ENCODE measurements at places on chromosomes 5 and 9. TPM values are rescaled to one million over a fixed set of nuclear protein-coding genes. Genes with fewer than 3 reads are reported as not detected.

PLPP7 gene
- total RNA-seq = 8.2 TPM

PHYHD1 gene
- 13.8 TPM for total RNA-seq

GPX8 gene
- total RNA-seq = 64.4 TPM

CA9 gene
- total RNA-seq = not detected

SMIM33 gene
- not detected for total RNA-seq

KIF4B gene
- total RNA-seq = 0.06 TPM

TMEM232 gene
- total RNA-seq = not detected

TYRP1 gene
- not detected for total RNA-seq

PLAC8L1 gene
- total RNA-seq = not detected

HRH2 gene
- not detected for total RNA-seq

MFAP3 gene
- 21.3 TPM for total RNA-seq

INSL6 gene
- total RNA-seq = not detected

FOXD4 gene
- total RNA-seq = not detected

EPB41L4A gene
- total RNA-seq = not detected

CYSRT1 gene
- 10.7 TPM for total RNA-seq

NRARP gene
- total RNA-seq = 6.3 TPM

SOX30 gene
- total RNA-seq = not detected

EPB41L4B gene
- total RNA-seq = 6.5 TPM

AGXT2 gene
- total RNA-seq = not detected

CTXN3 gene
- not detected for total RNA-seq

PPP3R2 gene
- not detected for total RNA-seq

CORO2A gene
- total RNA-seq = 9.3 TPM

PLEKHG4B gene
- 4.5 TPM for total RNA-seq

SPINK4 gene
- total RNA-seq = not detected

TMEM174 gene
- not detected for total RNA-seq

CACNA1B gene
- total RNA-seq = 1.9 TPM

FAF2 gene
- total RNA-seq = 29.4 TPM

ZNF608 gene
- 25.7 TPM for total RNA-seq

RASGRF2 gene
- not detected for total RNA-seq

TMEM215 gene
- not detected for total RNA-seq

DRD1 gene
- total RNA-seq = not detected

SHOC1 gene
- total RNA-seq = not detected

PNPLA7 gene
- not detected for total RNA-seq

UBAC1 gene
- 104 TPM for total RNA-seq

CYLC2 gene
- not detected for total RNA-seq

TICAM2 gene
- not detected for total RNA-seq

NR5A1 gene
- total RNA-seq = 0.54 TPM

ANKRD34B gene
- not detected for total RNA-seq

SARDH gene
- 17.3 TPM for total RNA-seq

BDP1 gene
- 13.0 TPM for total RNA-seq

PTGDS gene
- total RNA-seq = 4.7 TPM

SLC6A7 gene
- not detected for total RNA-seq

QRFP gene
- not detected for total RNA-seq

ADAMTSL2 gene
- total RNA-seq = not detected

DIRAS2 gene
- total RNA-seq = not detected

LRRC19 gene
- not detected for total RNA-seq

SLC34A3 gene
- total RNA-seq = not detected

IFNA21 gene
- total RNA-seq = not detected

All from G401 (cell line).